ENCODE measurements at places on chromosomes 2 and 18.

GRCh38 chr2:214750529-214750928, 59.0 kb downstream of the BARD1 start:
- DNase-seq, result no peak

- DNase-seq, result no peak
Observed at GRCh38 chr2:53148221-53148620, 619.4 kb upstream of the CHAC2 start.

- no peak for DNase-seq
Observed at GRCh38 chr18:69490072-69490471, 89.4 kb downstream of the DOK6 start.

DNA sequence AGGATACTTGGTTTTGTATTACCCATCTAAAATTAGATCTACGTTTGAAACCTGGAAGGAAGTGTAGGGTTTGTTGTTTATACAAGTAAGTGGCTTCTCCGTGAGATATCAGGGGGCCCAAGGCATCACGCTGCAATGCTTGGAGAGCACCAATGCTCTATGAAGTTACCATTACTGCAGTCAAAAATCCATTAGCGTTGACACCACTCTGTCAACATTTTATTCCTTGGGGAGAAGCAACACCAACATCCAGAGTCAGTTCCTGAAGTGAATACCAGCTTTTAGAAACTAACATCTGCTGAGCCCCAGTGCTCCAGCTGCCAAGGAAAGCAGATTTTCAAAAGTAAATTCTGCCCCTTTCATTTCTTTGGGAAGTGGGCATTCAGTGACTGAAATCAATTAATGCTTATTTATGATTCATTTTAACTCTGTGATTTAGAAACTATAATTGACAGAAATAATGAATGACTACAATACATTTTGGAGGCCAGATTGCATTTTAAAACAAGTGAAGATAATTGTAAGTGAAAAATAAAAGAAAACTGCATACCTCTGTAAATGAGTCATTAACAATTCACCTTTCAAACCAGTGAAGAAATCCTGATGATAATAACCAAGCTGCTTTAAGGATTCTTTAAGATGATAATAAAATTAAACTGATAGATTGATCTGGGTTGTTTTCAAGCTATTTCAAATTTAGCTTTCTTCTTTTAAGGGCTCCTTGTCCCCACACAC, 30.5 kb downstream of the LRP1B start:
- no peak for DNase-seq

GRCh38 chr18:56224669-56225561, 413.5 kb downstream of the TXNL1 start:
- no peak for DNase-seq

DNA sequence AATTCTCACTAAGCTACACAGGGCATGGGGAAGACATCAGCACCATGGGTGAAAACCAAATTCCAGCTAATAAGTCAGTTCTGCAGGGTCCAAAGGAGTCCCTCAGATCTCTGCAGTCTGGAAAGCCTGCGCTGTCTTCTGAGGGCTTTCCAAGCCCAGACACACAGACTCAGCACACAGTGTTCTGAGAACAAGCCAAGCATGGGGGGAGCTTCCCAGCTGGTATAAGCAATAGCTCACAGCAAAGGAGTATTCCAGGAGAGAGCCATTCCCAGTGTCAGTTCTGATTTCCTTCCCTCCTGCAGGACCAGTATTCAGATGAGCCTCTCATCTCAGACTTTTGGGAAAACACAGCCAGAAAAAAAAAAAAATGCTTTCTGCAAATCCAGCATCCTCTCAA, 370.8 kb downstream of the TNS1 start:
- DNase-seq, result no peak

DNA sequence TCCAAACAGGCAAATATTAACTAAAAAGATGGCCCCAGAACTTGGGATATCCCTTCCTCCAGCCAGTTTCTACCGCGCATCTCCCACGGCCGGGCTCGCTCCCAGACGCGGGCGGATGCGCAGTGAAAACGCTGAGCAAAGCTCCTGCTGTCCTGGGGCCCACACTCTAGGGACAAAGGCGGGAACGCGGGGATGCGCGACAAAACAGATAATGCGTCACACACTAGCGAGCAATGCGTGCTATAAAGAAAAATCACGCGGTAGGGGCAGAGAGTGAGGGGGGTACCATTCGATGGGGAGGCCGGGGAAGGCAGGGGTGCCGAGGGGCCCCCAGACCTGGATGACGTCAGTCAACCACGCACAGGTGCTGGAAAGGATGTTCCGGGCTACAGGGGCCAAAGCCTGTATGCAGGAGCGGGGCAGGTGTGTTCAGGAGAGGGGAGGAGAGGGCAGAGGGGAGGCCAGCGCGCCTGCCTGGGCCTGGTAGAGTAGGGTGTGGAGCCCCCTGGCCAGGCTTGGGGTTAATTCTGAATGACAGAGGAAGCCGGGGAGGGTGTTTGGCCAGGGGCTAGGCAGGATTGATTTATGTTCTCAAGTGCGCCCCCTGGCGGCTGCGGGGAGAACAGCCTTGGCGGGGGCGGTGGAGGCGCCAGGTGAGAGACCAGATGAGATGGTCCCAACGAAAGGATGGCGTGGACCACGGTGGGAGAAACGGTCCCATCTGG, 14.9 kb upstream of the ITM2C start:
- DNase-seq, result peak; percentile 32

GRCh38 chr2:88248280-88248828, 78.2 kb downstream of the THNSL2 start:
- no peak for DNase-seq

- no peak for DNase-seq
Observed at GRCh38 chr2:51158251-51158650, 126.3 kb upstream of the NRXN1 start.

DNA sequence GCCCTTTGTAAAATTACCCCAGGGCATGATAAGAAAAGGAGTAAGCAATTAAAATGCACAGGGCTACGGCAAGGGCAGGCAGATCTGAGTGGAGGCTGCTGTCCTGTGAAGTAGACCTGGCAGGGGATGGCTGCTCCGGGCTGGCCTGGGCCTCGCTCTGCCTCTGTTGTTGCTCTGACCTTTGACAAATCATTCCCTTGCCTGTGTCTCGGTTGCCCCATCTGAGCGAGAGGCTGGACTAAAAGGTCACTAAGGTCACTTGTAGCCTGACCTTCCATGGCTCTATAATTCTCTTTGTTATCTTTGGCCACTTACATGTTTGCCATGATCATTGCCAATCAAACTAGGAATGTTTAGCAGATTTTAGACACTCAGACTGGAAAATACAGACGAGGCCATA, 118.1 kb downstream of the KLHL29 start:
- DNase-seq, result no peak

DNA sequence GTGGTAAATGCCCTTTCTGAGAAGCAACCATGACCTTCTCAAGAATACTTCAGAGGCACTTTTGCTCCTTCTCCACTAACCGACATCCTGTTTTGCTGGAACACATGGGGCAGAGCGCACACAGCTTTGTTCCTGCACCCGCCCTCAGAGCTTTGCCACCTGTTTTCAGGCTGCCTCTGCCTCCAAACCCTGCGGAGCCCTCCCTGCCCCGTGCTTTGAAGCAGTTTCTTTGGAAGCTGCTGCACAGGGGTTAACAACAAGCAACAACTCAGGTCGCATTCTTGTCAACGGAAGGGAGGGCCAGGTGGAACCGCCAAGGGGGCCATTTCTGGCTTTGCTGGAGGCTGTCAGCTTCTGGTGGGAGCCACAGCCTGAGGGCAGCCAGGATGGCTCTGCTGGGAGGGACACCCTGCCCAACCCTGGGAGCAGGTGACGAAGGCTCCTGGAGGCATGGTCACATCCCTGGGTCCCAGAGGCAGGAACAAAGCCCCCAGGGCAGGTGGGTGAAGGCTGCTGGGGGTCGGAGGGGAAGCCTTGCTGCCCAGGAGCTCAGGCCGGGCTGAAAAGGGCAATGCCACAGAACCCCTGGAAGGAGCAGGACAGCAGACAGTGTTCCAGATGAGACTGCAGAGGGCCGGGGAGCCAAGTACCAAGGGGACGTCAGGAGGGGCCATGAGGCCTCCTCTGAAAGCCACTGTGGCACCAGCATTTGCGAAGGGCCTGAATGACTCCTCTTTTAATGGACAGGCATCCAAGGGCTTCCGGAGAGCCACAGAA, 46.8 kb downstream of the MRPS5 start:
- peak; percentile 44 for DNase-seq

DNA sequence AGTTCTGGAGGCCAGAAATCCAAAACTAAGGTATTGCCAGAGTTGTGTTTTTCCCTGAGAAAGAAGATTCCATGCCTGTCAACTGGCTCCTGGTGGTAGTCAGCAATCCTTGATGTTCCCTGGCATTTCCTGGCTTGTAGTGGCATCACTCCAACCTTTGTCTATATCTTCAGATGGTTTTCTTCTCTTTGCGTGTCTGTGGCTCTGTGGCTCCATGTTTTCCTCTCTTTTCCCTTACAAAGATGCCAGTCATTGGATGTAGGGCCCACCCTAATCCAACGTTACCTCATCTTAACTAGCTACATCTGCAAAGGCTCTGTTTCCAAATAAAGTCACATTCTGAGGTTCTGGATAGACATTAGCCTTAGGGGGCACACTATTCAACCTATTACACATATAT, 41.8 kb downstream of the SLC14A1 start:
- DNase-seq, result no peak

DNA sequence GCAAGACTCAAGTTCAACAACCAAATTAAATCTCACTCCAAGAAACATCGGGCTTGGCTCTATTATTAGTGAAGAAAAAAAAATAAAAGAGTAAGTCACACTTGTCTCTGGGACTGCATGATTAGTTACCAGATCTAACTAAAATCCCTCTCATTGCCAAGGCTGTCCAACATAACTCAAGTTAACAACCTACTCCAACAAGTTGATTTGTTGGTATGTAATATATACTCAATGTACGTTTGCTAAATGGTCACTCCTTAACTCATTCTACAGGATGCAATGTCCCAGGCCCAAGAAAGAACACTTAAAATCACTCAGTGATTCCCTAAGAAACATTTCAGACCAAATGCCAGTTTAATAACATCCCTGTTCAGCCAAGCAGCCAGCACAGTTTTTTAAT, 95.1 kb downstream of the DYM start:
- DNase-seq, result no peak

GRCh38 chr2:195451160-195451559, 205.9 kb upstream of the SLC39A10 start:
- DNase-seq, result no peak

GRCh38 chr18:74745633-74746403, 148.1 kb downstream of the ZNF407 start:
- no peak for DNase-seq

DNA sequence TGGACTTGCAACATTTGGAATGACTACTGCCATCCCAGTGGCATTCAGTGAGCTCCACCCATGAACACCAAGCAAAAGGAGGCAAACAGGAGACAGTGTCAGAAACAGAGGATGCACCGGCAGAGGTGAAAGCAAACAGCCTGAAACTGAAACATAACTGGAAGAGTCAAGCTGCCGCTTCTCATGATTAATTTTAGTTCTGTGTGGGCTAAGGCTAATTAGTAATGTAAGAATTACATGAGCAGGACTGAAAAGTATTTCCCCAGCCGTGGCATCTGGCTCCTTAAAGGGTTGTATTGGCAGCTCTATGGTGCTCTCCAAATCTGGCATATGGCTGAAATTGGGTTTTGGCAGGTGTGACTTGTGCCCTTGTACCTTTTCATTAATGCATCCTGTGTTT, 1108.1 kb downstream of the TSN start:
- no peak for DNase-seq

DNA sequence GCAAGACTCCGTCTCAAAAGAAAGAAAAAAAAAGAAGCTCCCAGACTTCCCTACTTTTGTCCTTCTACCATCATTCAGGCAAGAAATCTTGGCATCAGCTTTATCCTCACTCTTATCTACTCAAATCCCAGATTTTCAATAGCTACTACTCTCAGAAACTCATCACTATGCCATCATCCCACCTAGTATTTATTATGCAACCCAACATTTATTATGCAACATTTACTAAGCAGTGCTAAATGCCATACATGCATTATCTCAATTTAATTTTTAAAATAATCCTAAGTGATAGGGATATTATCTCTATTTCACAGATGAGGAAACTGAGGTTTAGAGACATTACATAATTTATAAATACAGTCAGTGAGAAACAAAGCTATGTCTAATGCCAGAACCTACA, 4.1 kb downstream of the USP37 start:
- DNase-seq, result no peak

DNA sequence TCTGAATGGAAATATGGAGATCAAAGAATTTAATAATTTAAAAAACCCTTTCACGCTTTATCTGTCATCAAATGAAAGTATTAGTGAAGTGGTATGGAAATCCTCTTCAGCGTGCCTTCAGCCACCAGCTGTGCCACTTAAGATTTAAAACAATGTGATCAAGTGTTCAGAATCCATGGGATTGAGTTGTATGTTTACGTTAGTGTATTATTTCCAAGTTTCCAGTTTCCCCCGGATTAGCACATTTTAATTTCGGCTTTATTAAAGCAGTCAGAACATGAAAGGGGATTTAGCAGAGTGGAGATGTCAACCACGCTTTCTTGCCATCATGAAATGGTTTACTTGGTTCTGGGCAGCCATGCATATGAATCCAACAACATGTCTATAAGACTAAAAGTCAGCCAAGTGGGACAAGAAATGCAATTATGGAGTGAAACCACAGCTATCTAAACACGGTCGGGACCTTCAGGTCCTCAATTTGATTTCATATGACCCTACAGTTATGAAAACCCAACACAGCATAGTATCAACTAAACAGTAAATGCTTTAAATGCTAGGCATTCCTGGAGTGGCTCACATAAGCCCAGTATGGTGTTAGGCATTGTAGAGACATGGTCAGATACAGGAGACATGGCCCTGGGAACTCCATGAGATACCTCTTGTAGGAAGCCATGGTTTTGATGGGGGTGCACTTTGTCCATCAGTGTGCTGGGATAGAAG, 224.9 kb upstream of the EPAS1 start:
- DNase-seq, result no peak

Measured in activated CD8-positive, alpha-beta memory T cell treated with anti-CD3 and anti-CD28 coated beads for 4 hours (primary cell).